Fibroblast of skin of left biceps (primary cell): ENCODE measurements at places on chromosomes 6 and 20.

DNA sequence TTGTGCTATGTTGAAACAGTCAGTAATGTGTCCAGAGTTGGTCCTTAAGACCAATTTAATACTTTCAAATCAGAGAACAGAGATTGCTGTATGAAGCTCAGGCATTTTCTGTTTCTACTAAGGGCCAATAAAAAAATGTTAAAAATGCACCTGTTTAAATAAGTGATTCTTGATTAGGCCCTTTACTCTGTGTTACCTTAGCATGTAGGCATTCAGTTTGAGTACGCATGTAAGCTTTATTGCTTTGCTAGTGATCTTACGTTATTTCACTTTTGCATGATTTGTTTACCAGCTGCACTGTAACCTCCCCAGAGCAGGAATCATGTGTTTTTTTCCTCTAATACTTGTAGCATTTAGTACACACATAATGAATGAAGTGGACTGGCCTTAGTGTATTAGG lies 61.0 kb downstream of the AFG1L start:
- no peak for DNase-seq

GRCh38 chr6:42226645-42227143 lies 9.0 kb upstream of the MRPS10 start:
- DNase-seq = no peak

GRCh38 chr20:61310954-61311353 lies 58.9 kb downstream of the CDH4 start:
- no peak for DNase-seq

- no peak for DNase-seq
Observed at GRCh38 chr6:148346681-148347440, 4.2 kb downstream of the SASH1 start.

DNA sequence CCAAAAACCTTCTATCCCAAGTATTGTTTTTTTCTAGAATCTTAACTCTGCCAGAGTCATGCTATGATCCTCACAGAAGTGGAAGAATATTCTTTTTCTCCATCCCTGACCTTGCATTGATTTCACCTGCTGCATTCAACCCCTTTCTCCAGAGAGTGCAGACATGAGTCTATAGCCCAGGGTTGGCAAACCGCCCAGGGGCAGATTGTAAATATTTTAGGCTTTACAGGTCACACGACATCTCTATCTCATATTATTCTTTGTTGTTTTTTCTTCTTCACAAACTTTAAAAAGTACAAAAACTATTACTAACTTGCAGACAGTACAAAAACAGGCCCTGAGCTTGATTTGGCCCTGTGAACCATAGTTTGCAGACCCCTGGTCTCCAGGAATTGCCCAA lies 112.1 kb upstream of the ASF1A start:
- DNase-seq = no peak

DNA sequence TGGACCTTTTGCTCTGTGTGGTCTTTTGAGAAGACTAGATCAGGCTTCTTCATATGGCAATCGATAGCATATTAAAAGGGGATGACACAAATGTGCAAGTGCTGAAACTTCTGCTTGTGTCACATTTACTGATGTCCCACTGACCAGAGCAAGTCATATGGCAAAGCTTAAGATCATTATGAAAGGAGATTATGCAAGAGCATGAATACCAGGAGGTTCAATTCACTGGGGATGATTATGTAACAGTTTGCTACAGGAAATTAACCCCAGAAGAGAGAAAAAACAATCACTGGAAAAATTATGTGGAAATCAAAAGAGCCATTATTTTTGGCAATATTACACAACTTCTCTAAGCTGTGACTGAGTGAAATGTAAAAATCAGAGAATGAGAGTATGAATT lies 13.7 kb upstream of the PRDM13 start:
- DNase-seq = no peak
